ENCODE measurements at places on chromosomes 1 and 21.

DNA sequence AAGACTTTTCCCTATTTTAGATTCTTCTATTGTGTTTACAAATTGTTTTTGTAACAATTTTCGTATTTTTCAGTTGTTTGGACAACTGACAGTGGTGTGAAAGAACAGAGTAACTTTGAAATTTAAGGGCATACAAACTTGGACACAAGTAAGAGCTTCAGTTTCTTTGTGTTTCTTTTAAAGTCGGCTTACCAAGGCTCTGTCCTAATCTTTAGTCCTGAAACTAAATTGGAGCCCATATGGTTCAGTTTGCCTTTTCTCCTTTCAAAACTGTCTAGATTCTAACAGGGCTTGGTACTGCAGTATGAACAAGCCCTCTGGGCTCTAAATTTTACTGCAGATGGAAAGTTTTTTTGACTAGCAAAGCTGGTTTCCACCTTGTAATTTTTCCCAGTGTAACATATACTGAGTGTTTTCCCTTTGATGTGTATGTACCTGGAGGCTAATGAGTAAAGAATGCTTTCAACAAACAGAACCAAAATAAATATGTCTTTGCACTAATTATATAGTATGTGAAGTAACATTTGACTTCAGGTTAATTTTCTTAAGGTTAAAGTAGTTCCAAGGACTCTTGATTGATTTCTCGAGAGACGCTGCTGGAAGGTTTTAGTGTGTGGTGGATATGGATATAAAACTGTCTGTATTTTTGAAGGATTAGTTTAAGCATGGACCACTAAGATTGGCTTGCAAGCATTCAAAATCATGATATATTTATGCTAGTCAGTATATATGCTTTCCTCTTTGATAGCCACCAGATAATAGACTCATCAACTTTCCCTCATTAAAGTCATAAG lies 4.1 kb downstream of the SNX27 start:
- DNase-seq: no peak

- DNase-seq: no peak
These were observed 80.5 kb upstream of the PRMT6 start for GRCh38 chr1:106975944-106976343.

- peak; percentile 77 for DNase-seq
These were observed 11.5 kb downstream of the BCAR3 start for GRCh38 chr1:93670141-93670540.

- DNase-seq: no peak
These were observed 651.6 kb downstream of the PLPP3 start for GRCh38 chr1:55927702-55928290.

- DNase-seq: no peak
These were observed 32.1 kb downstream of the SH3BP5L start for GRCh38 chr1:248793592-248793991.

DNA sequence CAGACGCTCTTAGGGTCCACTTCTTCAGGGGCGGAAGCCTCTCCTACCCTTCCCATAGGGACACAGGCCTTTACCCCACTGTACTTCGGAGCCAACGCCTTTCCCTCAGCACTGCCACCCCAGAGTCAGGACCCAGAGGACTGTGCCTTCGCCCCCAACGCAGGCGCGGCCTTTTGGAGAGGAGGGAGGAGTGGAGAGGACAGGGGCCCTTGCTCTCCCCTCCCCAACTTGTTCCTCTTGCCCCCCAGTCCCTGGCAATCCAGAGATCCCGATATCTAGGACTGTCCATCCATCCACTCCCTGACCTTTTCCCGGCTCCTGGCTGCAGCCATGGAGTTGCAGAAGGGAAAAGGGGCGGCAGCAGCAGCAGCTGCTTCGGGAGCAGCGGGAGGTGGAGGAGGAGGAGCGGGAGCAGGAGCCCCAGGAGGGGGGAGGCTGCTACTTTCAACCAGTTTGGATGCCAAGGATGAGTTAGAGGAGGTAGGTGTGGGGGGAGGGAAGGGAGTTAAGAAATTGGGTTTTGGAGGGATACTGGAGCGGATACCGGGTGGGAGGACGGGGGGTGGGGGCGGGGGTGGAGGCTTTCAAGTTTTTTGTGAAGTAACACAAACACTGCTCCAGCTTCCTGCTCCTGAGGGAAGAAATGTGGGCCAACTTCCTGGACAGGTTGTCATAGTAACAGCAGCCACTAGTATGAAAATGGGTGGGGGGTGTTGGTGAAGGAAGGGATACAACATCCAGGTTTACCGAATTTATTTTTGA lies 636 bp downstream of the INTS3 start:
- peak; percentile 15 for DNase-seq

DNA sequence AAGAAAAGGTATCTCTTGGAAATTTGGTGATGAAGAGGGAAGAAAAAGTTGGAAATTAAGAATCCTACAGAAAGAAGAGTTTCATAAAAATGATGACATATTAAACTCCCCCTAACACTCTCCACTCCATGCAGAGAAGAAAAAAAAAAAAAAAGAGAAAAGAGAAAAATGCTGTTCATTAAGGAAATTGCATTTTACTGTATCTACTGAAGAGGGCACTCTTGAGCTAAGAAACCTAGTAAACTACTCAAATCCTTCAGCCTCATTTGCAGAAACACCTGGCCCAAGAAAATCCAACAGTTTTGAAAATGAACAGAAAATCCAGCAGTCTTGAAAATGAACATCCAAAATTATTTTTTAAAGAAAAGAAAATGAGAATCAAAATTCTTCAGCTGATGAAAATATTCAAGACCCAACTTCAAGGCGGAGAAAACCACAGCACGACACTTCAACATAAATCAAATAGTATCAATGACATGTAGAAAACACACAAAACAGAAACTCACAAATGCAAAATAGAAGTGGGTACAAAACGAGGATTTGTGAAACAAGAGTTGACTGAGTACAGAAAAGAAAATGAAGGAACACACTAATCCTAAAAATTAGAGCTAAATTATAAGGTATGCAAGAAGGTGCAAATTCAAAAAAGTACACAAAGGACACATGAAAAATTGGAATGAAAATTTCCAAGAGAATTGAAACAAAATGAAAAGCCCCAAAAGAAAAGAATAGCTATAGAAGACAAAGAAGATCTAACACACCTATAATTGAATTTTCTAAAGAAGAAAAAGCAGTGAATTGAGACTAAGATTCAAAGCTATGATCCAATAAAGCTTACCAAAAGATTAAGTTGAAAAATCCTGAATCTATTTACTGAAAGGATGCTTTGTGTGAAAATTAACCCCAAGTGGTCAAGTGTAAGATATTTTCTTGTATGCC lies 73.2 kb upstream of the DNAJC6 start:
- DNase-seq: peak; percentile 47

- DNase-seq: no peak
These were observed 105.5 kb downstream of the RERE start for GRCh38 chr1:8711873-8712412.

DNA sequence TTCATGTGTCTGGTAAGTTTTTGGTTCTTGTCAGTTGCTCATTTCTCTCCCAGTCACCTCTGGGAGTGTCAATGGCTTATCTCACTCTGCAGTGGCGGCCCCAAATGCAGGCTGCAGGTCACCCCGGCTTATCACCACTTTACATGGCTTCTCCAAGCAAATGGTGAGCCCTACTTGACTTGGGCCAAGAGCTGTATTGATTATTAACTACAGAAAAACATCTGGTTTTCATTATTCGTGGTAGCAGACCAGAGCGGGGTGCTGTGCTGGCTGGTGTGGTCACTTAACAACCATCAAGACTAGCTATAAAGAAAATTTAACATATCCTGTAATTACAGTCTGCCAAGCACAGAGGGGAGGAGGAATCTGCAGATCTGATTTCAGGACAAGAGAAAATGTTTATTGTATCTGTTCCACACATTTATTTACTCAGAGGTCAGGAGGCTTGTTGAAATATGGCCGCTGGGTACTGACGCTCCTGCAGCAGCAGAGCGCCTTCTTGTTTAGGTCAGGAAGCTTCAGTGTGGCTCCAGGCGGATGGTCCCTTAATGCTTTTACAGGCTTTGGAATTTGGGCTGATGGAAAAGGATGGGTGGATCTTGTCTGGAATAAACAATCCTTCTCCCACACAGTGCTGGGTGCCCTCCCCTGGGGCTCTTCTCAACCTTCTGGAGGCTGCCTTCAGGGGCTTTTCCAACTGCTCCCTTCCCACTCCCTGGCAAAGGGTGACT lies 87.8 kb downstream of the HLX start:
- DNase-seq: peak; percentile 88

GRCh38 chr1:115426956-115427355 lies 88.9 kb upstream of the NGF start:
- DNase-seq: no peak

DNA sequence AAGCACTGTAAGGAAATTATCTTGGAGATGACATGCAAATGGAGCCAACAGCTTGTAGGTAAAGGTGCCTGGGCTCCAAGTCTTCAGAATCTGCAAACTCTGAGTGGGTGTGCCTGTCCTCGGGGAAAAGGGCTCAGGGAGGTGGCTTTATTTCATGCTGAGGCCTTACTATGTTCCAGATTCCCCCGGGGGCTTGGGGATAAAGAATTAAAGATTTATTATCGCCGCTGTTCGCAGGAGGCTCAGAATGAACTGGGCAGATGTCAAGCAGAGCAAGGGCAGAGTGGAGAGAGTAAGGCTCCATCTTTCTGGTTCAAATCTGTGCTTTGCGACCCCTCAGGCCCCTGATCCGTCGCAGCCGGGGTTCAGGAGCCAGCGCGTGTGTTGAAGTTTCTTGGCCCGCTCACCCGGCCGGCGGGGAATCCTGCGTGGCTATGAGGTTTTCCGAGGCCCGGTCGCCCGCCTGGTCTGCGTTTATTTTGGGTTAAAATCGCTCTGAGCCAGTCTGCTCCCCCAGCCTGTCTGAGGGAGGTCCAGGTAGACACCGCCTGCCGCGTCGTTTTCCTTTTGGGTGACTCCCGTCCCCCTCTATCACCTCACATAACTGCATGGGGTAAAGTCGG lies 19.5 kb downstream of the RHOU start:
- DNase-seq: no peak

- no peak for DNase-seq
These were observed 35.5 kb downstream of the ZBTB17 start for GRCh38 chr1:15940110-15941043.

- DNase-seq: no peak
These were observed 5.9 kb upstream of the LUZP1 start for GRCh38 chr1:23174426-23175110.

DNA sequence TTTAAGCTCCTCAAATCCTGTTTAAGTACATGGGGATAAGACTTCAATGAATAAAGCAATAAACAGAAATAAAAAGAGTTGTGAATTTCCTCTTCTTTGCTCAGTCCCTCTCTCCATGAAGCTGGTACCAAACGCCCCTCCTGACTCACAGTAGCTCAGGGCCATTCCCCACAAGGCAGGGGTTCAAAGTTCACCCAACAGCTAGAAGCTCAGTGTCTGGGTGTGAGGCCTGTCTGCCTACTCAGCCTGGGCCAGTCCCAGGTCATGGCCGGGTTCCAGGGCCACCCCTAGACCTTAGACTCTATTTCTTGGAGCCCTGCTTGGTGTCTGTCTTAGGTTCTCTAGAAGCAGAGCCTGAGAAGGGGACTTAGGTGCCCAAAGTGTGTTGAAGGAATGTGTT lies 251.5 kb downstream of the GRIK3 start:
- DNase-seq: no peak

- DNase-seq: peak; percentile 38
These were observed 548 bp upstream of the CDC20 start for GRCh38 chr1:43358121-43358745.

DNA sequence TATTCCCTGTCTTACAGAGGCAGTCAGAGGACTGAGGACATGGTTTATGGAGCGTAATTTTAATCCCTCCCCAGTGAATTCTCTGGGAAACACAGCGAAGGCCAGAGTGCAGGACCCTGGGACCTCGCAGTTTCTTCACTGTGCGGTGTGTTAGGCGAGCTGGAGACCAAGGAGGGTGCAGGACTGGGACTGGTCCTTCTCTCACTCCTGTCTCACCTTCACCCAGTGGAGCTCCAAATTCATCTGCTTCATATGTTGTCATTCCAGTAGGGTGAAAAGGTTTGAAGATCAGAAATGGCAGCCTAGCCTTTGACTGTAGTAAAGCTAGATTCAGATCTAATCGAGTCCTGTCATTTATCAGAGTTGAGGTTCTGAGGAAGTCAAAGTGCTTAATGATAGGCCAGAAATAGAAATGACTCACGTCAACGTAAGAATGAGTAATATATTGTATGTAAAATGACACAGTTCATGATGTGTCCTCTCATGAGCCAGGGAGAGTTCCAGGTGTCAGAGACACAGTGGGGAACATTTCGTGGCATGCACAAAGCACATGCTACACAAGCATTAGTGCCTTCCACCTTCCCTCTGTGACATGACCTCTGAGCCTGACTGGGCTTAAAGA lies 647.5 kb downstream of the SMYD3 start:
- peak; percentile 68 for DNase-seq

DNA sequence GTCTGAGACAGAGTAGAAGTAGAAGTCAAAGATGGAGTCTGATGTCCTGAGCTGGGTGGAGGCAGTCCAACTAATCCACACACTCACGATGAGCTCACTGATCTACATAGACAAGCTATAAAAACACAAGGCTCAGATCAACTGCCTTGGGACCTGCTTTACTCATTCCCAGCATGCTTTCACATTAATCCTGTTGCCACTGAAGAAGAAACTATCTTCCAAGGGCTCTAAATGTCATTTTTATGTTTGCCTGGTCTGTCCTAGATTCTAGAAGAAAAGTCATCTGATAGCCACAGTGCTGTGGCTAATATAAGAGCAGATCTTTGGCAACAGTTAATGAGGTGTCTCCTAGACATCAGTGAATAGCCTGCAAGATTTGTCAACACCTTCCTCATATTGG lies 522.7 kb downstream of the NUF2 start:
- peak; percentile 94 for DNase-seq

DNA sequence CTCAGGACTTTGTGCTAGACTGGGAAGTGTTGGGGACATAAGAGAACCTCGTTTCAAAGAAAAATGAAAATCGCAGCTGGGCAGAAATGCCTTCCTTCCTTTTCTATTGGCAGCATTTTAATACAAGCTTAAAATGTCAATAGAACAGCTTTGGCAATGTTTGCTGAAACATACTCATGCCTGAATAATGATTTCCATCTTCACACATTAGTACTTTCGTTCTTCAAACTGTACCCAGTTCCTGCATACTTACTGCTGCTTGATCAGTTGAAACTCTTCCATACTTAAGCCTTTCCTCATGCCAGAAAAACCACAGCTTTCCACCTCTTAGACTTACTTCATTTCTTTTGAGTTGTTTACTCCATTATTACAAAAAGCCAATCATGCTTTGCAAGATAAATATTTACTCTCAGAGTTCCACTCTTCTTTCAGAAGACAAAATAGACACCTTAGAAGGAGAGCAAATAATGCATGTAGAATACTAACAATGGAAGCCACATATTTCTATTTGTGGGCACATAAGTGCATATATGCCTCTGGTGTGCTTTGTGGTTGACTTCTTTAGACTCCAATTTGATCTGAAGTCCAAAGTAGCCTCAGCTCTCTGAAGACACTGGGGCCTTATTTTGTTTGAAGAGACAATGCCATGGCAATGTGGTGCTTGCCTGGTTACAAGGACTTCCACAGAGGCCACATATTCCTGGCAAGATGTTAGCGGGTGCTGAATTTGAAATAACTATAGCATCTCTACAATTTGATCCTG lies 22.7 kb upstream of the CD55 start:
- DNase-seq: no peak

DNA sequence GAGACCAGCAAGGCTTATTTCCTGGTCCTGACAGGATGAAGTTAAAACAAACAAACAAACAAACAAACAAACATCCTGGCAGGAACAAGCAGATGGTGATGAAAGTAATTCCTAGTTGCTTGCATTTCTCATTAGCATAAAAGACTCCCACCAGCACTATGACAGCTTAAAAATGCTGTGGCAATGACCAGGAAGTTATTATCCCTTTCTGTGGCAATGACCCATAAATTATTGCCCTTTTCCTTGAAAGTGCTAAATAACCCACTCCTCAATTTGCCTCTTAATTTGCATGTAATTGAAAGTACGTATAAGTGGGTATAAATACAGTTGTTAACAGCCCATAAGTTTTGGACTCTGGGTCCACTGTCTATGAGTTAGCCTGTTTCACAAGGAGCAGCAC lies 727.6 kb upstream of the NEGR1 start:
- DNase-seq: no peak
